ENCODE measurements at places on chromosomes 2 and 18.
A peak's percentile ranks its signal among the peaks of the same experiment; 100 is the strongest.

DNA sequence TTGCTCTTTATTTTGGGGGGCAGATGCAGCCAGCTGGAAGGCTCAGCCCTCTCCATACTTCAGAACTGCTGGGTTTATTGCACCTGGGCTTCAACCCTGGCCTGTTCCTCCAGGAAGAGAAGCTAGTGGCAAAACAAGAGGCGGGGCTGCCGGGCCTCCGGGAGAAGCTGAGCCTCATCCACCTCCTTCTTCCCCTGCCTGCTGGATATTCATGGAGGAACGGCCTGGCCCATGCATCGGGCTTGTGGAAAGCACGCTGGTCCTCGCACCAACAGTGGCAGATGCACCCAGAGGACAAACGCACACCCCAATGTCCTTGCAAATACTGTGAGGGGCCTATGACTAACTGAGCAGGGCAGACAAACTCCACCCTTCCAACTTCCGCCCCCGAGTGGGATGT is 30.6 kb downstream of the FAM178B start:
- no peak for DNase-seq

GRCh38 chr2:168192839-168193616 is 54.4 kb downstream of the STK39 start:
- peak; percentile 46 for DNase-seq

- DNase-seq, result no peak
Measured at GRCh38 chr18:59359576-59359952, 499 bp upstream of the LMAN1 start.

- no peak for DNase-seq
Measured at GRCh38 chr18:3148930-3149535, 70.7 kb downstream of the MYOM1 start.

- DNase-seq, result no peak
Measured at GRCh38 chr2:124609667-124610066, 584.6 kb downstream of the CNTNAP5 start.

- no peak for DNase-seq
Measured at GRCh38 chr2:183267148-183267827, 143.0 kb downstream of the NUP35 start.

DNA sequence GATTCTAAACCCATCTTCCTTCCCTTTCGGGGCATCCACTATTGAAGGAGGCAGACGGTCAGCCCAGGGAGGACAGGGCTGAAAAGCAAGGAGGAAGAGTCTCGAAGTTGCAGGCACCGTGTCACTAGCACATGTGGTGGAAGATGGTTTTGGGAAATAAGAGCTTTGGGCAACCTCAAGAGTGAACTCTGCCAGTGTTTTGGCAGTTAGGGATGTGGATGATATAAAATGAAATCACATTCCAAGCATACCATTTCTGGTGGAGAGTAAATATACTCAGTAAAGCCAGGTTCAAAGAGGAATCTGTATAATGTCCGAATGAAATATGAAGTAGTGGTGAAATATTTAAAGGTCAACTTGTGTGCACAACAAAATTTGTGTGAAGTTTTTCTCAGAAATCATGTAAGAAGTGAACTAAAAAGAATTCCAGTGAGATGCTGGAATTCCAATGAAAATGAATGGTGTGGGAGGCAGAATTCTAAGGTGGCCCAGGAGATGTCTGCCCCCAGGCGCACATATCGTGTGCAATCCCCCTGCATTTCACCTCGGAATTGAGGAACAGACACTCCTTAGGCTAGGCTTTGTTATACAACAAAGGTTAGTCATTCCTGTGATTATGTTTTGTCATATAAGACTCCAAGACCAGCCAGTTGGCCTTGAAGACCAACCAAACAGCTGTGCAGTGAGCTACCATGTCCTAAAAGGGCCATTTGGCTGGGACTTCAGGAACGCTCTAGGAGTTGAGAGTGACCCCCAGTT is 147.1 kb downstream of the SH3BP4 start:
- no peak for DNase-seq

DNA sequence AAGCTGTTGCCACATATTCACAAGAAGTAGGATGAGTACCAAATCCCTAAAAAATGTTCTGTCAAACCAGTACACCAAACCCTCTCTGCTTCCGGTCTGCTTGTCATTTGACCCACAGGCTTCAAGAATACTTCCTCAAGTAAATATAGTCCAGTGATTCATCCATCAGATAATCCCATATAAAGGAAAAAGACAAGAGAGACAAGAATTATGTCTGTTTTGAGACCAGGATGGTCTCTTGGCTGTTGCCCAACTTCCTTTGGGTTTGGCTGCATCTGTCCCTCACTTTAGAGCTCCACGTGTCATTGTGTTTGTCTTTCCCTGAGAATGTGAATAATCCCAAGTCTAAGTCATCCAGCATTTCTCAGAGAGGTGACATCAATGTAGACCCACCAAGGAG is 91.5 kb upstream of the NRP2 start:
- DNase-seq, result no peak

DNA sequence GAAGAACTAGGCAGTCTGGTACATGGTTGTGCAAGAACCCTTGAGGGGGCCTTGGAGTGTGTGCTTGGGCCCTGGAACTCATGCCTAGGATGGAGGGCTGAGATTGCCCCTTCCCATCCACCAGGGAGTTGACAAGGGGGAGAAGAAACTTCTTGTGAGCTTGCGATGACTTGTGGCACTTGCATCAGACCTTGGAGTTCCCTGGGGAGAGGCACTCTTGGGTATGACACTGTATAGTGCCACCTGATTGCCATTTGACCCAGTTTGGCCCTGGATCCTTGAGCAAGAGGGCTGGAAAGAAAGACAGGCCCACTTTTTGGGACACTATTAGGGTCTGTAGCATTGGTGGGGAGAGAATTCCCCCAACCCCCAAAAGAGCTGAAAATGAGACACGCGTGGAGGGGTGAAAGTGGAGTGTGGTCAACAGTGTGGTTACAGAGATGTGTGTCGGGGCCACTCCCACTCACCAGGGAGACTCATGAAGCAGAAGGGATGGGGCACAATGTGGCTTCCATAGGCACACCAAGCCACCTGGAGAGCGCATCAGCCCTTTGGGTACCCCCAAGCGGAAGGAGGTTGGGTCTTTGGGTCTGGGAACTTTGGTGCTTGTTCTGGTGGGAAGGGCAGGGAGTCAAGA is 101.3 kb downstream of the MSH2 start:
- no peak for DNase-seq

DNA sequence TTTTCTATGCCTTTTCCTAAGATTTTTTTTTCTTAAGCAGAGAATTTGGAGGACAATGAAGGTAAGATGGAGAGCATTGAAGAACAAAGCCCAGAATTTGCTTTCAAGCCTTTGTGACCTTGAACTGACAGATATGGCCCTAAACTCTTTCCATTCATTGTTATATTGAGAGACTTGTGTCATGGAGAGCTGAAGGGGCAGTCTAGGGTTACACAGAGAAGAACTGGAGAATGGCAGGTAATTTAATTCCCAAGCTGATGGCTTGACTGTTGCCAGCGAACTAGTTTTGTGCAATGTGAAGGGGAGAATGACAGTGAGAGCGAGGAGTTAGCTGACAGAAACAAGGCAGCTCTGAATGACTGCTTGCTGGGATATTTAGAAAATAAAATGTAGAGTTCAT is 1344.2 kb downstream of the LRP1B start:
- no peak for DNase-seq

- no peak for DNase-seq
Measured at GRCh38 chr2:72847534-72848315, 21.9 kb upstream of the EXOC6B start.

DNA sequence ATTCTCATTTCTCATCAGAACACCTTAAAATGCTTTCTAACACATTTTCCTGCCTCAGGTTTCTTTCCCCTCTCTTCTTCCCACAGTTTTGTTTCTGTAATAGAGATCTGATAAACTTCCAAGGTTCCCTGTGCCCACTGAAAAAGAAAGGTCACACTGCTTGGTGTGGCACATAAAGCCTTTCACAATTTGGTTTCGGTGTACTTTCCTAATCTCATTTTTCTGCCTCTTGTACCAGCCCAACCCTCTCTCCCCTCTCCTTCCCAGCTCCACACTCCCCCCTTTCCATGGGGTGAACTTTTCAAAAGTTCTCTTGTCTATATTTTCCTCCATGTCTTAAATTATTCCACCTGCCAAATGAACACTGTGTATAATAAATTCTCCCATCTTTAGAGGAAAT is 7.2 kb downstream of the EIF2AK3 start:
- DNase-seq, result no peak

GRCh38 chr2:23662941-23663920 is 263.7 kb downstream of the ATAD2B start:
- peak; percentile 32 for DNase-seq

DNA sequence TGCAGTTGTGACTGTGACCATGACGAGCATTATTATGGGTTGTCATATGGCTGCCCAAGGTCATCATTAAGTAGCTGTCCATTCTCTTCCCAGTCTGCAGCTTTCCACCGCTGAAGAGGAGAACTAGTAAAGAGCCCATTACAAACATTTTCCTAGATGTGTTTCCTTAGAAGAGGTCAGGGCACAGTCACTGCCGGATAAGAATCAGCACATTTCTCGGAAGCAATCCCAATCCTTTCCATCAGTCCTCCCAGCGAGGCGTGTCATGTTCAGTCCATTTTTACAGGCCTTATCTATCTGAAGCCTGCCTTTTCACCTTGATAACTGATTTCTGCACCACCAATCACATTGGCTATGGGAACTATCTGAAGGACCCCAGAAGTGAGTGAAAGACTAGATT is 319.9 kb upstream of the SLC14A2 start:
- DNase-seq, result no peak

- DNase-seq, result no peak
Measured at GRCh38 chr2:174166261-174166660, 82.1 kb downstream of the OLA1 start.

- no peak for DNase-seq
Measured at GRCh38 chr2:152509772-152510491, 175.0 kb downstream of the FMNL2 start.

DNA sequence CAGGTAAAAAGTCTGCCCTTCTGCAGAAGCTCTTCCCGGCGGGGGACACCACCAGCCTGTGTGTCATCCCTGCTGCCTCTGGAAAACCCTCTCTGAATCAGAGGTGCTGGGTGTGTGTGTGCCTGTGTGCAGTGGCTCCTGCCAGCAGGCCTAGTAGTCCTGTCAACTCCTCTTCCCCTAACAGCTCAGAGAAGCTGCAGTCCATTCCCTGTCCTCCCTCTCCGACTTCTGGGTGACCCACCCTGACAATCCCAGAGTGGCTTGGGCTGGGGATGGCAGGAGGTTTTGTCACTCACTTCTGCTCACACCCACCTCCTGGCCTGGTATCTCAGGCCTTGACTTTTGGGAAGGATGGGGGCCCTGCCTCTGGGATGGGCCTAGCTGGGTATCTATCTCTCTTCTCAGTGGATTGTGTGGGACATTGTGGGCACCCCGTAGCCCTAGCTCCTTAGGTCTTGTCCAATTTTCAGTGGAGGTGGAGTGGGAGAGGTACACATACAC is 2.3 kb downstream of the WNT10A start:
- DNase-seq, result no peak

- DNase-seq, result no peak
Measured at GRCh38 chr18:57754577-57755338, 48.4 kb downstream of the ATP8B1 start.

GRCh38 chr2:63696496-63696895 is 107.7 kb downstream of the MDH1 start:
- no peak for DNase-seq

DNA sequence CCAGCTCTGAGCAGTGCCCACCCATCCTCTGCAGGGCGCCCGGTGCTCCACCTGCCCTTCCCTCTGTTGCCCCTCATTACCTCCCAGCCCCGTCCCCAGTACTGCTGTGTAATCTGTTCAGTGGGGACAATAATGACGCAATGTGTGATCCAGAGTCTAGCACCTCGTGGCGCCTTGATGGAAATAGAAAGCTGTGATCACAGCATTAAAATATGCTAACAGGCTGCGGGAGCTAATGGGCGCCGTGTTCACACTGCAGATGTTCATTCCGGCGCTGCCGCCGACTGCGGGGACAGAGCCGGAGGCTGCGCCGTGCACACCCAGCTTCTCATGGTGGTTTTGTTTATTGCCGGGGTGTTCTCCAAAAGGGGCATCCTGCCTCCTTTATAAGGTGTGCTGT is 235.2 kb downstream of the LDLRAD4 start:
- no peak for DNase-seq

DNA sequence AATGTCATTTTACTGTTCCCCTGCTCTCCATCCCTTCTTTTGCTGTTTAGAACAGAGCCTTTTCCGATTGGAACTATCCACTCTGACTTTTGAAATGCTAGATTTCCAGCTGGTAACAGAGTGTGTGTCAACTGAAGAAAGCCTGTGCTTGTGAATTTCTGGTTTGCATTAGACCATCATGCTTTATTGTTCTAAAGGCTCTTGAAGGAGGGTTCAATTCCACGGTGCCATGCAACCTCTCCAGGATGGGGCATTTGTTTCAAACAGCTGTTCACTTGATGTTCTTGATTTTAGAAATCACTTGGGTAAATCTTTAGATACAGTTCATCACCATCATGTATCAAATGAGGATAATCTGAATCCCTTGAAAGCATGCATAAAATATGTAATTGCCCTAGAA is 156.7 kb downstream of the QPCT start:
- no peak for DNase-seq

- DNase-seq, result no peak
Measured at GRCh38 chr18:68176901-68177300, 538.0 kb downstream of the TMX3 start.

DNA sequence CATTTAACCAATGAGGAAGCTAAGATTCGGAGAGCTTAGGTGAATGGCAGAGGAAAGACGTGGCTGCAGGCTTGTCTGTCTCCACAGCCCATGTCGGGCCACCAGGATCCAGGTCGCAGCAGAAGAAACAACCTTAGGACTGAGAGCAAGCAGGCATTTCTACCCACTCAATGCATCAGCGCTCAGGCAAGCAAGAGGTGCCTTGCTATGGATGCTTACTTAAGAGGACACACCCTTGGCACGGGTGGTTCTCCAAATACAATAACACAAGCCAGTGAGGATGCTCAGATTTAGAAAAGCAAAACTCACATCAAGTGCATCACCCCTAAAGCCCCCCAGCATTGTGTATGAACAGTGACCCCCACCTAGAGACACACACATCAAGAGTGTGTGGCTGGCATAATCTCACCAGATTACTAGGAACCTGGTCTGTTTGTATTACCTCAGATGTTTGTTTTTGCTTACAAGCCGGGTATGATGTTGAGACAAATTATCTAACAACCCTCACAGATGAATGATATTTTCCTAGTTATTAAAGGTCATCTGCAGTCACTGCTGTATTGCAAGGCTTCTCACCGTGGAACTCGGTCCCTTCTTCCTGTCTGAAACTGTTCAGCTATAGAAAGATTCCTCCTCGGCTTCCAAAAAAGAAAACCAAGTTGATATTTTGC is 34.2 kb upstream of the NPAS2 start:
- DNase-seq, result no peak

DNA sequence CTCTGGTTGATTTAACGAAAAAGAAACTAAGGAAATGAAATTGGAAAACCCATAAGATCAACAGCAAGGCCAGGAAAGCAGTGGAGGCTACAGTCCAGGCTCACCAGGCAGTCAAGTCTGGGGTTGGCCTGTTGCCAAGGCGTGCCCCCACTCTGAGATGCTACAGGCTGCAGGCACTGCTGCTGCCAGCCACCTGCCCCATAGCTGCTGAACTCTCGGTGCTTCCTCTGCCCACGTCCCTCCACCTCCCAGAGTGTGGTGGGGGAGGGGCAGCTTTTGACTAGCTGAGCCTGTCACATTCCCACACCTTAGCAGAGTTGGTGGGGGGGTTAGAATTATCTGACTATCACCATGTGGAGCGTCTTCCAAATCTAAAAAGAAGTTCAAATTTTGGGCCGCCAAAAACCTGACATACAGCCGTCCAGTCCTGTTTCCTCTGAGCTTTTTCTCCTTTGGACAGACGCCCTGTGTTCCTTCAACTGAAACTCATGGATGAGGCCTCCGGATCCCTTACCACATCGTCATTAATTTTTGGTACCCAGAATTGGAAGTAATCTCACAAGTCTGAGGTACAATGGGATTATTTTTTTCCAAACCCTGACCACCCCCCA is 3.9 kb upstream of the SH3RF3 start:
- DNase-seq, result peak; percentile 48
